Left renal pelvis (tissue), 4 donors: ENCODE measurements at places on chromosomes 4 and X.

DNA sequence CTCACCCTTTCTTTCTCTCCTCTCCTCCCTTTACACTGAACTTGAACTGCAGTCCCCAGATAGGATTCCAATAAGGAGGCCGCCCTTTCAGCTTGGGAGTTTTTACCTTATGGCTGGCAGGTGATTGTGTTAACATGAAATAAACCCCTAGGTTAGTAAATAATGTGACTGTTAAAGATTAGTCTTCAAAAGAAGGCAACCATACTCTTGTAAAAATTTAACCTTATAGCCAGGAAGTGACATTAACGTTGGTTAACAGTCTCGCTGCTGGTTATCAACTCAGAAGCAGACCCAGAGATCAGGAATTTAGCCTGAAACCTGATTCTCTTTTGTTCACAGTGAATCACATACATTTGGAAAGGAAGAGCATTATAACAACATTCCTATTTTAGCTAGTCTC, 15.2 kb downstream of the FHDC1 start:
- DNase-seq, result no peak

GRCh38 chrX:139506333-139506732, 24.2 kb upstream of the F9 start:
- no peak for DNase-seq

GRCh38 chr4:113468165-113469022, 293.1 kb downstream of the CAMK2D start:
- DNase-seq, result no peak

DNA sequence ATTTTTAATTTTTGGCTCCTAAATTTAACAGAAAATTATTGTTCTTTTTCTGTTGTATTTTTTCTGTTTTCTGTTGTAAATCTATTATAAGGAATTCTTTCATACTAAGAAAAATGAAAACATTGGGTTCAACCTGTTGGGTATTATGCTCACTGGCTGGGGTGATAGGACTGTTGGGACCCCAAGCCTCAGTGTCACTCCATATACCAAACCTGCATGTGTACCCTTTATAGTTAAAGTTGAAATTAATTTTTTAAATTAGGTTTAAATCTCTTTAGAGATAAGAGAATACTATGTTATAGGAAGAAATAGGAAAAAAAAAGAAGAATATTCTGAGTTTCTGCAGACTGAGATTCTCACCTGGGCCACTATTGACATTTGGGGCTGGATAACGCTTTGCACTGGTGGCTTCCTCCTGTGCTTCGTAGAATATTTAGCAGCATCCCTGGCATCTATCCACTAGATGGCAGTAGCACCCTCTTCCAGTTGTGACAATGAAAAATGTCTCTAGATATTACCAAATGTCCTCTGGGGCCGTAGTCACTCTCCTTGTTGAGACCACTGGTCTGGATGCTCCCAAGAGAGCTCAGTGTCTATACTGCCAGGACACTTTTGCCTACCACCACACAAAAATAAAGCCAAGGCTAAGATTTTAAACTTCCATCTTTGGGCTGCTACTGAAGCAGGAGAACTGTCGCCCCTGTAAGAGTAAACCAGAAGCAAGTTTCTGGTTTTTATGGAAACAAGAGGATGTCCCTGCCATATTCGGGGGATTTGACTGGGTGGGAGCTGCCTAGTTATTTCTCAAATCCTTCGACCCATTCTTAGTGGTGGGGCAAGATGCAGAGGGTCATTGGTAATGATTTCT, 22.4 kb upstream of the CLTRN start:
- DNase-seq, result no peak

DNA sequence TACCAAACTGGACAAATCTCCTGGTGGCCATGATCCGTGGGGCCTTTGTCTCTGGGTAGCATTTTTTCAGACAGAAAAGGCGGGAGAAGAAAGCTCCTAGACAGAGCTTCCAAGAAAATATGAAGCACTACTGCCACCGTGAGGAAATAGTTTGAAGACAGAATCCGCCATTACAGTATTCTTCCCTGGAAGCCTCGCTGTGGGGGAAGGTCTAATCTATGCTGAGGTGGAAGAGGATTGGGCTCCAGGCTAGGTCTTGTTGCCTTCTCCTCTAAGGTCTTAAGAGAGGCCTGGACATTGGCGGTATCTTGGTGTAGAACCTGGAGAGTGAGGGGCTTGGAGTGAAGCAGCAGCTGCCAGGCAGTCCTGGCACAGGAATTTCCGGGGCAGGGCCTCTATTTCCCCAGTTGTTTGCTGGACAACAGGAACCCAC, 218.9 kb downstream of the OR13H1 start:
- DNase-seq, result no peak

- no peak for DNase-seq
Observed at GRCh38 chr4:70754990-70755688, 33.4 kb downstream of the RUFY3 start.

DNA sequence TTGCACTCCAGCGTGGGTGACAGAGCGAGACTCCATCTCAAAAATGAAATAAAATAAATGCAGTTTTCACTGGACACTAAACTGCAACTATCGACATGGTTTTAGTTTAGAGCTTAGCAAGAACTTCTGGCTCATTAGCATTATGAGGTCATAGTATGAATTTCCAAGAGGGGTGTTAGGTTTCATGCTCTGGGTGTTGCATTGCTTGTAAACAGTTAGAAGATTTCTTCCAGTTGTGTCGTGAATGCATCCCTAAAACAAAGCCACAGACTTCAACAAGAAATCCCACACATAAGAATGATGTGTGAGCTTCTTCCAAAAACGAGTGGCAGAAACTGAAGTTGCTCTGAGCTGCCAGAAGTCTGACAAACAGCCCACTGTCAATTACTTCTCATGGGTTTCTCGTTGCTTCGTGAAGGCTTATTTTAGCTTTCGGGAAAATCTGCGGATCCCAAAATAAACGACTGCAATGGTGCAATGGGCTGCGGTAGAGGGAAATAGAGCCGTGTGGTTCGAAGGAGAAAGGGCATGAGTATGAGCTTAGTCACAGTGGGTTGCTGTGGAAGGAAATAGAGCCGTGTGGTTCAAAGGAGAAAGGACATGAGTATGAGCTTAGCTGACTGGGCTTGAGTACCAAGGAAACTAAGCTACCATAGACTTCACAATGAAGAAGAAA, 354.9 kb downstream of the DHRSX start:
- no peak for DNase-seq

DNA sequence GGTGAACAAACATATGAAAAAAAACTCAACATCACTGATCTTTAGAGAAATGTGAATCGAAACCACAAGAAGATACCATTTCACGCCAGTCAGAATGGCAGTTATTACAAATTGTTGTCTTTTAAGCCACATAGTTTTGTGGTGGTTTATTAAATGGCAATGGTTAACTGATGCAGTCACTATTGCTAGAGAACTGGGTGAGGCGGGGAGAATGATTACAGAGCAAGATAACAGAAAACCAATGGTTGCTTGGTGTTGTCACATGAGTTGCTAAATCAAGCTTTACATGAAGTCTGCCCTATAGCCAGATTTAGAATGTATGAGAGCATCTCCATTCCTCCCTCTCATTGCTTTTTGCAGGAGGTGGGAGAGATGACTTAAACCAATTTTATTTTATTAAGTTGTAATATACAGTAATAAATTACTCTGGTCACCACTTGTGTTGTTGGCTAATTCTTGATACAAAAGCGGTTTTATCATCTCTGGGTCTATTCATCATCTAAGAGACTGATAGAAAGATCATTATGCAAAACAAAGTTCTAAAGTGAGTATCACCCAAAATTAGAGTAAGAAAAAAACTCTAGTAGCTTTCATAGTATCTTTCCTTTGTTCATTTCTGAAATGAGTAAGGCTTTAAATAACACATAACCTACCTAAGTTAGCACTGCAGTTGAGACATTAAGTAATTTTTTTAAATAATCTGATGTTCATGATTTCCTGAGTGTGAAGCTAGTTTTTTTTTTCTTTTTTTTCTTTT, 859.5 kb downstream of the STIM2 start:
- no peak for DNase-seq

DNA sequence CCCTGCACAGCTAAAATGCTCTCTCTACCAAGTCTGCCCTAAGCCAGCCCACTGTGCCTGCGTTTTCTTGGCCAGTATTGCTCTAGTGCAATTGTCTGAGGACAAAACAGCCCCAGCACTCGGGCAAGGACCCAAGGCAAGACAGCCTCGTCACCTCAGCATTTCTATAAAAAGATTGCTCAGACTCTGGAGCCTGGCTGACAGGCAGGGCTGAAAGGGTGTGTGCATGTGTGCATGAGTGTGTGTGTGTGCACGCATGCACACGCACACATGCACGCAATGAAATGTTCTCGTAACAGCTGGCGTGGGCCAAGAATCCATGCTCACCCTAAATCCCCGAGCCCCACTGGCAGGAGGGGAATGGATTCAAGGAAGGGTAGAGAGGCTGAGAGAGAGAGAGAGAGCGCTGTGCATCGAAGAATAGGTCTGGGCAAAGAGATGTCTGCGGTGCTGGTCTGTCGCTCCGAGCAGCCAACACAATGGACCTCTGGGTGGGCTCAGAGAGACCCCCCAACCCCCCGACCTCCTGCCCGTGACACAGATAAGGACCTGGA, 579.2 kb downstream of the BCOR start:
- DNase-seq, result no peak

DNA sequence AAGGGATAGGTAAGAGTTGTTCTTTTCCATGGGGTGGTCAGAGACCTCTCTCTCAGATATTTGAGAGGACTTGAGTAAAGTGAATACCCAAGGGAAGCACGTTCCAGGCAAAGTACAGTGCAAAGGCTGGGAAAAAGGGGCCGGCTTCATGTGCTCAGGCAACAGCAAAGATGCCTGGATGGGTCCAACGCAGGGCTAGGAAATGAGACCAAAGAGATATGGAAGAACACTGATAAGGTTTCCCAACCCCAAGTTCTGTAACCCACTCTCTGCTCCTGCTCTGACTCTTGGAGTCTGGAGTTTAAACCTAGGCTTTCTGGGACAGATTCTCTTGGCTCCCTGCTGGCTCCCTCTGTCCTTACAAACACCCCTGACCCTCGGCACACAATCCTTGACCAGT, 36.2 kb upstream of the PROM1 start:
- DNase-seq, result no peak

GRCh38 chr4:184011826-184012380, 106.8 kb downstream of the STOX2 start:
- no peak for DNase-seq

DNA sequence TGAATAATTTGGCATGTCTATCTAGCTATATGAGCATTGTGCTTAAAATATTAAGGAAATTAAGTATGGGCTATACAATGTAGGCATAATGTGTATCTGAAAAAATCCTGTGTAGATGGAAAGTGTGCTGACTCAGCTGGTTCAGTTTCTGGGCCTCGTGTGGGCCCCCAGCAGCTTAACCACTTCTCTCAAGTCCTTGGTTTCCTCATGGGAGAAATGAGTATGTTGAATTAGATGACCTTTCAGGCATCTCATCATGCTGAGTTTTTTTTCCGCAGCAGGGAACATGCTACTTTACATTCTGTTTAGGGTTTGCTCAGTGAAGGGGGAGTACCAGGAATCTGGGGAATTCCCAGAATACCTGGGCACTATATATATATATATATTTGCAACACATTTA, 30.5 kb downstream of the RHOH start:
- DNase-seq, result no peak

DNA sequence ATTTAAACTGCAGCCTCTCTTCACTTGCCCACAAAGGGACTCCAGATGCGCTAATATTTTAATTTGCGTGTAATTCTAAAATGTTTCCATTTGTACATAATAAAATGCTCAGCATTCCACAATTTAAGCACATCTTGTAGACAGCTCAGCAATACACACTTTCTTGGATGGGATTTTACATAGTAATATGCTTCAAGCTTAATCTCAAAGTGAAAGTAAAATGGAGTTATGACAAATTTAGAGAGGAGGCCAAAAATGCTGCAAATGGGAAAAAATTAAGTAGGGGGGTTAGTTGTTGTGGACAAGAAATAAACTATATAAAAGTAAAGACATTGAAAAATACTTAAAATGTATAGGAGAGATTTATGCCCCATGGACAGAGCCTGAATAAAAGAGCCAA, 149.1 kb downstream of the FBXO8 start:
- no peak for DNase-seq

DNA sequence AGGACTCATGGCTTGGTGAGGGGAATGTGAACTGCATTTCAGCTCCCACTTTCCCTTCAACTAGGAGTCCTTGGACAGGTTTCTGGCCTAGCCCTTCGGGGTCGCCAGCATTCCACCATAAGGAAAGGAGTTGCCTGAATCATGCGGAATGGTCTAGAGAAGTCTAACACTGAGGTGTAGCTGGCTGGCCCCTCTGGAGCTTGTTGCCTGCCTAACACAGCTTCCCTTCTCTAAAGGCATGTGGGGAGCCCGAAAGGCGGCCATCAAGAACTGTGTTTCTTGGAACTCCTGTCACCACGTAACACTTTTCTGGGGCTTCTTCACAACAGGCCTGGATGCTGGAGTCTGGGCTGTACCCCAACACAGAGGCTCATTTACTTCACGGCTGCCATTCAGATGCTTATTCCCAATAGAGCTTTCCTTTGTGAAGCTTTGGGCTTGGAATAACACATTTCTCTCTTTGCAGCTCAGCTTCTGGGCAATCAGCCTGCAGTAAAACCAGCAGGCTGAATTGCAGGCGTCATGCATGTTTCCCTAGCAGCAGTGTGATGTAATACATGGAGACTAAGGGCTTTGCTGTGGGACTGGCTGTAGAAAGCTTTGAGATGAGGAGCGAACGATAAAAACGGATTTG, 5.4 kb downstream of the GABRQ start:
- no peak for DNase-seq

DNA sequence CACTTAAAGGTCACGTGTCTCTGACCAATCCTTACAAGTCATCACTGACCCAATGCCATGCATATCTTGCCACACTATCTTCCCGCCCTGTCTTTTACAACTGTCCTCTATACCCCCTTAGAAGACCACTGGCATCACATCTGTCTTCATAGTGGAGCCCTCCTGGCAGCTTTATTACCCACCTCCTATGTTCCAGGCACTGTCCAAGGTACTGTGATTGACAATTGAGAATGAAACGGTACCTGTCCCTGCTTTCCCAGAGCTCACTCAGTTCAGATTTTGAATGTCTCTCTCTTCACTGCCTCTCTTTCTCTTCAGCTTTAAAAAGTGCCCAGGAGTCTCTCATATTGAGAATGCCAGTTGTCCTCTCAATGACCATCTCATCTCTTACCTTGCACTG, 88.6 kb downstream of the ARHGAP36 start:
- no peak for DNase-seq

- DNase-seq, result no peak
Observed at GRCh38 chr4:144862210-144862609, 216.3 kb downstream of the HHIP start.
